Cerebellar cortex (tissue), 1 donor: ENCODE measurements at places on chromosomes 7 and 10.

DNA sequence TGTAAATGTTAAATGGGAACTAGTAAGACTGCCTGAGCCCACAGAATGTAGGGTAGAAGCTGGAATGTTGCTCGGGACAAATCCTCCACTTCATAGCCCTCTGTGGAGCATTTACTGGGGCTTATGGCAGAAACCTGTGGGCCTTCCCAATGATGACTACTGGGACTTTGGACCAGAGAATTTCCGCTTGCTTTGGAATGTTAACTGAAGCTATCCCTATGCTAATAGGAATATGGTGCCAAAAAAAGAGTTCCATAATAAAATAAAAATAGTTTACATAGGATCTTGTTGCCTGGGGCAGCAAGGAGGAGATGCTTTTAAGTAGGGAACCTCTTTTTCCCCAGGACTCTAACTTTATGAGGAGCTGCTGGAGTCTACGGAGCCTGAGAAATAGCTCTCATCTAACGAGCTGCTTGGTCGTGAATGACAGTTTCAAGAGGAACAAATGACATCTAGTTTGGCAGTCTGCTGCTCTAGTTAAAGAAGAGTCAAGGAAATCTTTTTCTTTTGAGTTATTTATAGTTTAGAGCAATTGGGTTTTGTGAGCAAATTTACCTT is 5.7 kb upstream of the DYNC2I1 start:
- no peak for DNase-seq

- no peak for DNase-seq
These were observed 24.9 kb upstream of the FAM180A start for GRCh38 chr7:135773464-135773863.

GRCh38 chr10:64586934-64587503 is 1065.8 kb downstream of the REEP3 start:
- no peak for DNase-seq

GRCh38 chr10:58318346-58318745 is 16.5 kb upstream of the UBE2D1 start:
- DNase-seq = no peak

DNA sequence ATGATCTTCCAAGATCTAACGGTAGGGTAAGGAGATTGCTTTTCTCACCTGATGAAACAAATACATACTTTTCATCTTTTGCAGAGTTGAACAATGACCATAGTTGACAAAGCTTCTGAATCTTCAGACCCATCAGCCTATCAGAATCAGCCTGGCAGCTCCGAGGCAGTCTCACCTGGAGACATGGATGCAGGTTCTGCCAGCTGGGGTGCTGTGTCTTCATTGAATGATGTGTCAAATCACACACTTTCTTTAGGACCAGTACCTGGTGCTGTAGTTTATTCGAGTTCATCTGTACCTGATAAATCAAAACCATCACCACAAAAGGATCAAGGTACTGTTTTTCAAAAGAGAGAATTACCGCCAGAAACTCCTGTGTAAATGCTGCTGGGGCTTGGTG is 79.9 kb downstream of the ANKRD61 start:
- no peak for DNase-seq

DNA sequence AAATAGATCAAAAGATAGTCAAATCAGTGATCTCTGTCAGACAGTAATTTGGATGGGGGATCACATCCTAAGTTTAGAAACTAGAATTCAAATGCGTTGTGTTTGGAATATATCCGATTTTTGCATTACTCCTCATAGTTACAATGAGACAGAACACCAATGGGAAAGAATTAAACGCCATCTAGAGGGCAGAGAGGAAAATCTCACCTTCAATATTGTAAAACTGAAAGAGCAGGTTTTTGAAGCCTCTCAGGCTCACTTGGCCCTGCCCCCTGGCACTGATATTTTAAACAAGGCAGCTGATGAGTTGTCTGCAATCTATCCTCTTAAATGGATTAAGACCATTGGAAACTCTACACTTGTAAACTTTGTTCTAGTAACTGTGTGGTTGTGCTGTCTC is 17.7 kb downstream of the FRG2B start:
- DNase-seq = peak; percentile 71
